Ovary (tissue), 10 donors: ENCODE measurements at places on chromosomes 3 and 15. TPM values are rescaled to one million over a fixed set of nuclear protein-coding genes. Genes with fewer than 3 reads are reported as not detected.

Gene PAQR5
- polyA plus RNA-seq, result 0.48 TPM

Gene SLC22A14
- not detected for polyA plus RNA-seq

Gene CEP97
- 2.4 TPM for polyA plus RNA-seq

Gene UBXN7
- 23.3 TPM for polyA plus RNA-seq

Gene GNB4
- 17.3 TPM for polyA plus RNA-seq

Gene FAM81A
- polyA plus RNA-seq, result 0.85 TPM

Gene RASGRP1
- polyA plus RNA-seq, result 0.13 TPM

Gene SNURF
- polyA plus RNA-seq, result 3.9 TPM

Gene KCNAB1
- polyA plus RNA-seq, result 8.0 TPM

Gene SEMA6D
- polyA plus RNA-seq, result 13.7 TPM

Gene CSTA
- polyA plus RNA-seq, result 38.5 TPM

Gene TMEM45A
- polyA plus RNA-seq, result 11.8 TPM

Gene CCRL2
- 1.2 TPM for polyA plus RNA-seq

Gene CCK
- polyA plus RNA-seq, result not detected

Gene GPR149
- polyA plus RNA-seq, result not detected

Gene RFTN1
- polyA plus RNA-seq, result 61.5 TPM

Gene AMT
- 12.1 TPM for polyA plus RNA-seq

Gene MFGE8
- polyA plus RNA-seq, result 205 TPM

Gene NR2C2
- polyA plus RNA-seq, result 11.4 TPM

Gene TMEM108
- 4.2 TPM for polyA plus RNA-seq

Gene GLDN
- polyA plus RNA-seq, result 10.3 TPM

Gene PRICKLE2
- polyA plus RNA-seq, result 18.2 TPM

Gene CCR2
- 6.0 TPM for polyA plus RNA-seq

Gene MYLK
- 645 TPM for polyA plus RNA-seq

Gene SNRPN
- polyA plus RNA-seq, result 157 TPM

Gene LMAN1L
- not detected for polyA plus RNA-seq

Gene COL8A1
- polyA plus RNA-seq, result 27.3 TPM

Gene AMOTL2
- polyA plus RNA-seq, result 32.9 TPM

Gene RTP3
- polyA plus RNA-seq, result not detected

Gene LMLN
- polyA plus RNA-seq, result 7.0 TPM

Gene PSTPIP1
- 1.4 TPM for polyA plus RNA-seq

Gene SLC7A14
- polyA plus RNA-seq, result 0.07 TPM

Gene STAB1
- 50.7 TPM for polyA plus RNA-seq

Gene SAMD7
- not detected for polyA plus RNA-seq

Gene ZNF860
- 0.28 TPM for polyA plus RNA-seq

Gene CCR8
- polyA plus RNA-seq, result not detected

Gene OR5AC2
- not detected for polyA plus RNA-seq

Gene AGBL1
- polyA plus RNA-seq, result 0.02 TPM

Gene FAM107A
- 19.9 TPM for polyA plus RNA-seq

Gene TMCO5A
- polyA plus RNA-seq, result not detected

Gene CCR5
- 0.45 TPM for polyA plus RNA-seq

Gene DUOXA2
- polyA plus RNA-seq, result not detected
